ENCODE measurements at places on chromosomes 4 and X.

DNA sequence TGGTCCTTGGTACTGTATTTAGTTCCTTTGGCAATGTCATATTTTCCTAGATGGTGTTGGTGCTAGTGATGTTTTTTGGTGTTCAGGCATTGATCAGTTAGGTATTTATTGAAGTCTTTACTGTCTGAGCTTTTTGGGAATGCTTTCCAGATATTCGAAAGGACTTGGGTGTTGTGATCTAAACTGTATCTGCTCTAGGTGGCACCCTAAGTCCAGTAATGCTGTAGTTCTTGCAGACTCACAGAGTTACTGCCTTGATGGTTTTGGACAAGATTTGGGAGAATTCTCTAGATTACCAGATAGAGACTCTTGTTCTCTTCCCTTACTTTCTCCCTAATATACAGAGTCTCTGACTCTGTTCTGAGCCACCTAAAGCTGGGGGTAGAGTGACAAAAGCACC, 513.6 kb upstream of the PITX2 start:
- no peak for DNase-seq

DNA sequence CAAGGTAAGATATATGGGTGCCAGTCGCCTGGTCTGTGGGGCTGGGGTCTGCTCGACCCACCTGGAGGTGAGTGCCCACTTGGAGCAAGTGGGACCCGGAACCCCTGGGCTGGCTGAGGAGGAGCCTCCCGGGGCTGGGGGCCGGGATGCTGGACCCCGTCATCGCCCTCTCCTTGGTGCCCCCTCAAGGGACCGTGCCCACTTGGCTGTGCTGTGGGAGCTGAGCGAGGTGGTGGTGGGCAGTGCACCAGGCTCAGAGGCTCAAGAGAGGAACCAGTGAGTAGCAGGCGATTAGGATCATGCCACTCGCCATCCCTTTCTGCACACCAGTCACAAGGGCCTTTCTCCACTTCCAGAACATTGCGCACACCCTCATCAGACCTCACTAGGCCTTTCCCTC, 203.8 kb upstream of the PSAPL1 start:
- no peak for DNase-seq

DNA sequence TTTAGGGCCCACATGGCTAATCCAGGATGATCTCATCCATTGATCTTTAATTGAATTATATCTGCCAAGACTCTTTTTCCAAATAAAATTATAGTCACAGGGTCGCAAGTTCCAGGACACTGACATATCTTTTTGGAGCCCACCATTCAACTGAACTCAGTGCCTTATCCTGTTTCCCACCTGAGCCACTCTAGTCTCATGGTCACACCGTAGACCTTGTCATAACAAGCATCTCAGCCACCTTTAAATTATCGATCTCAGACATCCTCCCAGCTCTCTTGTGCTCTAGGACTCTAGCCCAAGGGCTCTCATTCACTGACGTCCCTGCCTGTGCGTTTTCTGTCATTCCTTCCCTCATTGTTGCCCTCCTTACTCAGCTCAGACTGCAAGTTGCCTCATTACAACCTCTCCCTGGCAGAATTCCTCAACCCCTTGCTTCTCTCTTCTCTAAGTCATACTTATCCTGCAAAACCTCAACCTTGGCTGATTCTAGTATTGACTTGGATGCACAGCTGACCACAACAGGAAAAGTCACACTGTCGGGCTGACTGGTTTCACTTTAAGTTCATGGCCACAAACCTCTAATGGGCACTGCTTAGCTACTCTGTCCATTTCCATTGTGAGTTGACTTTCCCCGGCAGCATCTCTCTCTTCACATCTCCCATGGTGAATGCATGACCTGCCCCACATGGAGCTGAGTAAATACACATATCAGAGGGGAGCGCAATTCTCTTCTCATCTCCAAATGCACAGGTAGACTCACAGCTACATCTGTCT, 91.0 kb upstream of the TRIM2 start:
- no peak for DNase-seq

DNA sequence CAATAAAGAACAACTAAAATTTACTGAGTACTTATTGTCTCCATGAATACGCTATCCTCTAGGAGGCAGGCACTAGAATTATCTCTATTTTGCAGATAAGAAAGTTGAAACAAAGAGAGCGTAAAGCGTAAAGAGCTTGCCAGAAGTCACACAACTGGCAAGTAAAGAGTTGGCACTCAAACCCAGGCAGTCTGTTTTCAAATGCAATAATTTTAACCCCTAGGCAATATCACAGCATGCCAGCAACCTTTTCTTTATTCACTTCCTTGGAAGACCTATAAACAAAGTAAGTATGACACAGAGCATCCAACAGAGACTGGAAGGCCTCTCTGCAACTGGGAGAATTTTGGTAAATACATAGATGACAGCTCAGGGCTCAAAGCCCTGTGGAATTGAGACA, 23.2 kb upstream of the AMELX start:
- DNase-seq, result no peak

- DNase-seq, result no peak
Measured at GRCh38 chrX:41616935-41617334, 71.8 kb upstream of the GPR34 start.

Measured in GM20000 (cell line).